ENCODE measurements at places on chromosomes 2 and 18.

DNA sequence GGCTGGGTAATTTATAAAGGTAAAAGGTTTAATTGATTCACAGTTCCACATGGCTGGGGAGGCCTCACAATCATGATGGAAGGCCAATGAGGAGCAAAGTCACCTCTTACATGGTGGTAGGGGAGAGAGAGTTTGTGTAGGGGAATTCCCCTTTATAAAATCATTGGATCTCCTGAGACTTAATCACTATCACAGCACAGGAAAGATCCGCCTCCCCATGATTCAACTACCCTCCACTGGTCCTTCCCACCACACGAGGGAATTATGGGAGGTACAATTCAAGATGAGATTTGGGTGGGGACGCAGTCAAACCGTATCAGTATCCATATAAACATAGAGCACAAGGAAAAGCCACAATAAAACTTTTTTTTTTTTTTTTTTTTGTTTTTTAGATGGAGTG, 172.6 kb upstream of the PIEZO2 start:
- no peak for DNase-seq

DNA sequence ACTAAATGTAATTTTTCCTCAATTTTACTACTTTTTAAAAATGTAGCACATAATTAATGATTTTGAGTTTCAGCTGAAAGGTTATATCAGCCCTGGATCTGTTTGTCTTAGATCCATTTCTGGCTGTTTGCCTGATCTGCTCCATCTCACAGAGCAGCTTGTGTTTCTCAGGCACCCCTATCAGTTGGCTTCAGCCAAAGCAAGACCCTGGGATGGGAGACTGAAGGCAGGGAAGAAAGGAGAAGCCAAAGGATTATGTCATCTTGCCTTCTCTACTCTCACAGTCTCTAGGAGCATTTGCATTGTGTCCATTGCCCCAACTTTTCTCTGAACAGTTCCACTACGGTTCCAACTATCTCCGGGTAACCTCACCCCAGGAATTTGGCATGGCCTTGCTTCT, 110.5 kb downstream of the CCDC148 start:
- DNase-seq = no peak

DNA sequence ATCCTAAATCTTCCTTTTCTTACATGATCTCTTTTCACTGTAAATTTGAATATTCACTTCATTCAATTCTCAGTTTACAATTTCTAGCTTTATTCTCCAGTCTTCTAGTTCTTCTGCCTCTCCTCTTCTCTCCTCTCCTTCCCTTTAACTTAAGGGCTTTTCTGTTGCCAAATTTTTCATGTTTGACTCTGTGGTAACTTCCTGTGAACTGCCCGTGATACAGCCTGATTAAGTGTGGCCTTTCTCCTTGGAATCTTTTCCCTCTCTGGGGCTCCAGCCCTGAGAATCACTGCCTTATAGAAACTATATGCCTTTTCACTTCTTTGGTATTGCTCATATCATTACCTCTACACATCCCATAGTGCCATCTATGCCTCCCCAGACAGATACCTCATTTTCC, 1923.8 kb upstream of the CELF4 start:
- no peak for DNase-seq

DNA sequence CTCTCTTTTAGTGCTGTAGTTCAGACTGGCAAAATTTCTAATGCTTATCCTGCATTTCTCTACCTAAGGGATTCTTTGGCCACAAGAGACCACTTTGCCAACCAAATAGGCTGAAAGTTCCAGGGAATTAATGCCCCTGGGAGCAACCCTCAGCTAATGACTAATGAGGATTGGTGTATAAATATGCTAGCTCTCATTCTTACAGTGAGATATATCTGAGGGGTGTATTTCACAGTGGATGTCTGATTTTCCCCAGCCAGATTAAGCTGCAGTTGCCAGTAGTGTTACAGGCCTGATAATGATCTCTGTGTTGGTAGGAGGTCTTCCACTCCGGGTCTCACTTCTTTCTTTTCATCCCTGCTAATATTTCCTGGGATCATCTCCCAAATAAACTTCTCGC, 90.4 kb downstream of the GULP1 start:
- no peak for DNase-seq

DNA sequence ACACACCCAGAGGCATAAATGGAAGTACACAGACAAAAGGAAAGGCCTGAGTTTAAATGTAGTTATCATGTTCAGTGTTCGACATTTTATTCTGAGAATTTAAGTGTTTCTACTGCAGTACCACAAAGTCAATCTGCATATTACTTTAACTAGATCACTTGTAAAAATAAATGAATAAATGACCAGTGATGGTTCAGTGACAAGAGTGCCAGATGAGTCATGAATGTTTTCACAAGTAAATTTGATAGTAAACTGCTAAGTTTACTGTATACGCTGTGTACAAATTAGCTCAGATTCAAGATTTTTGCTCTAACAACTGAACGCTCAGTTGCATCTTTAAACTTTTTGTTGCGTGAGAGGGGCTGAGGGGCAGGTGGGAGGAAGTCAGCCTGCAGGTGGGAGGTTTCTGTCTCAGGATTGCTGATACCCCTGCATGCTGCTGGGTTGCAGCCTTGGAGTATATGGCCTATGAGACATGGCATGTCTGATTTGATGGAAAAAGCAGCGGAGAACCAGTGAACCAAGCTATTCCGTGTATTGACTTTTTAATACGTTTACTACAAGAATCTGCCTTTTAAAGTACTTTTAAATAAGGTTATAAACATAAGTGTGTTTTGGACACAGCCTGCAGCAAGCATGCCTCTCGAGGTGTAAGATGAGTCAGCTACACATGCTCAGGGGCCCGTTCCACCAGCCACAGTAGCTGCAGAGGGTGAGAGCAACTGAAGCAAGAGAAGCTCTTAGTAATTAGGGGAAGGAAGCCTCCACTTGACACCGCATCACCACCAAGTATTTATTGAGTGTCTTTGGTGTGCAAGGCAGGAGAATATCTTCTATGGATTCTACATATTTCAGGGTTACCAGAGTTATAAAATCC, 245.1 kb downstream of the NEDD4L start:
- no peak for DNase-seq

DNA sequence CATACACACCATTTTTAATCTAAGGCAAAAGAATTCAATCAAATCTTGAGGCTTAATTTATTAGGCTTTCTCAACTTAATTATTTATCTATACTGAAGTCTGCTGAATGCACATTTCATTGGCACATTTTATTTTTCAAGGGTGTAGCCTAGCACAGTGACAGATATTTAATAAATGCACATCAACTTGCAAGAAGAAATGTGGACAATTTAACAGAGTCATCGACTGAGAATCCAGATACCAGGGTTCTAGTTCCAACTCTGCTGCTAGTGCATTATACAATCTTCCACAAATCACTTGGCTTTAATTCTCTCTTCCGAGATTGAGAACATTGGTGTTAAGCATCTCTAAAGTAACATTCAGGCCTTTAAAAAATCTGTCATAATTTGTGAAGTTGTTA, 88.5 kb upstream of the RBBP8 start:
- no peak for DNase-seq

- no peak for DNase-seq
Measured at GRCh38 chr2:65112633-65113032, 17.3 kb downstream of the RAB1A start.

DNA sequence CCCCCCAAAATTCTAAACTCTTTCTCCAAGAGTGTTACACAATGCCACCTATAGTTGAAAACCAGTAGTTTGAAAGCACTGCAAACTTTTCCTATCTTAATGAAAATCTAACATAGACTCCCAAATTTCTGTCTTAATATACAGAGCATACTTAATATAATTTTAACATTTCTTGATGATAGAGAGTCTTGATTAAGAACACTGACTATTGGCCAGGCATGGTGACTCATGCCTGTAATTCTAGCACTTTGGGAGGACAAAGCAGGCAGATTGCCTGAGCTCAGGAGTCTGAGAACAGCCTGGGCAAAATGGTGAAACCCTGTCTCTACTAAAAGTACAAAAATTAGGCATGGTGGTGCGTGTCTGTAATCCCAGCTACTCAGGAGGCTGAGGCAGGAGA, 34.2 kb downstream of the ASXL2 start:
- no peak for DNase-seq
